Kidney capillary endothelial cell (primary cell): ENCODE measurements at places on chromosomes 6 and 20.

GRCh38 chr6:111124406-111124805 lies 37.1 kb downstream of the SLC16A10 start:
- DNase-seq, result no peak

GRCh38 chr6:106474466-106474865 lies 113.9 kb downstream of the CRYBG1 start:
- no peak for DNase-seq

- no peak for DNase-seq
Observed at GRCh38 chr6:24667378-24667803, 514 bp downstream of the ACOT13 start.

- DNase-seq, result peak; percentile 87
Observed at GRCh38 chr6:21846541-21847451, 253.2 kb downstream of the SOX4 start.

- DNase-seq, result peak; percentile 73
Observed at GRCh38 chr20:56422076-56422823, 10.2 kb downstream of the CASS4 start.

GRCh38 chr6:26092443-26092842 lies 5.2 kb downstream of the HFE start:
- DNase-seq, result no peak

DNA sequence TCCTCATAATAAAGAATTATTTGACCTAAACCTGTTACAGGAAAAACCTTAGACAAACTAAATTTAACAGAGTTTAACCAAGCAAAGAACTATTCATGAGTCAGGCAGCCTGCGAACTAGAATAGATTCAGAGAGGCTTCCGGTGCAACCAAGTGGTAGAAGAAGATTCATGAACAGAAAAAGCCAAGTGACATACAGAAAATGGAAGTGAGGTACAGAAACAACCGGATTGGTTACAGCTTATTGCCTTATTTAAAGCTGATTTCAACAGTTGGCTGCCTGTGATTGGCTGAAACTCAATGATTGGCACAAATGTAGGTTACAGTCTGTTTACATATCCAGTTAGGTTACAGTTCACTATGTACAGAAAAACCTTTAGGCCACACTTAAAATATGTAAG lies 10.1 kb downstream of the PPP1R3G start:
- DNase-seq, result no peak

DNA sequence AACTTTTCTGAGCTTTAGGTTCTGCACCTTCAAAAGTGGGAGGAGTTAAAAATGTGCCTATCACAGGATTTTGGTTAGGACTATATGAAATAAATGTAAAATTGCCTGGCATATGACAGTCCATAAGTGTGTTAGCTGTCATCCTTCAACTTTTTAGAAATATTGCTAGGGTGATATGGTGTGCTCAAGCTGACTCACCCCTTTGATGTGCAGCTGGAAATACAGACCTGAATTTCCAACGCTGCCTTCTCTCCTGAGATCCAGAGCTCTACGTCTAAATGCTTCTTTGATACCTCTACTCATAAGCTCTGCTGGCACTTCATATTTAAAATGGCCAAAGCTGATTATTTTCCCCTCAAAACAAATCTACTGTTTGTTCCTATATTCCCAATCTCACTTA lies 2.7 kb downstream of the SLC35B3 start:
- DNase-seq, result no peak
